ENCODE measurements at places on chromosomes 5 and 9.

DNA sequence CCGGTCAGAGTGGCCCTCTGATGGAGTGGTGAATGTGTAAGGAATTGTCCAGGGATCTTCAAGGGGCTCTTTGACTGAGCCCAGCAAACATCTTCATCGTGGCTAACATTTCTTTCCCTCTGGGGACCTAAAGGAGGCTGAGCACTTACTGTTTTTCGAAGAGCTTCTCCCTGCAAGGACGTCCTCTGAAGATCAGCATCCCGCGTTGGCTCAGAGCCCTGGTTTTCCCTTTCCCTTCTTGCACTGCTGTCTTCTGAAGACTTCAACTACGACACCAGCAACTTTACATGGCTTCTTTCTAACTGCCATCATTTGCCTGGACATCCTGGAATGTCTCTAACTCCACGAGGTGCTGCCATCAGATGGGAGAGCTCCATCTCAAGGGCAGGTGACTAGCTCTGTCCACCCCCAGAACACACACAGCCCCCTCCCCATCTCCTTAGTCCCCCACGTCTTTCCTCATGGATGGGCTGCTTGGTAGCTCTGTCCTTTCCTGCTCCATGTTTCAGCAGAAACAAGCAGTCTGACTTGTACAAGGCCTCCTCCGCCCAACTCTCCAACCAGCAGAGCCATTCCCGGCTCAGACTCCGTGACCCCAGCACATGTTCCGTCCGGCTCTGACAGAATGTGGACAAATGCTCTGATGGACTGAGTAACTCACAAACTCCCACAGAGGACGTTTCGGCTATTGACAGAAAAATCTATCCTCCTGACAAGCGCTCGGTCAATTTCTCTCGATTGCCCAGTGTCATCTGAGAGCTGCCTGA, 17.1 kb downstream of the SHB start:
- DNase-seq: no peak

- DNase-seq: peak; percentile 50
Measured at GRCh38 chr5:143355710-143356109, 47.8 kb downstream of the NR3C1 start.

- no peak for DNase-seq
Measured at GRCh38 chr5:59685793-59686192, 207.7 kb downstream of the PDE4D start.

- DNase-seq: no peak
Measured at GRCh38 chr9:13786131-13786530, 506.6 kb upstream of the MPDZ start.

GRCh38 chr9:3879315-3879714, 353.5 kb upstream of the RFX3 start:
- no peak for DNase-seq

DNA sequence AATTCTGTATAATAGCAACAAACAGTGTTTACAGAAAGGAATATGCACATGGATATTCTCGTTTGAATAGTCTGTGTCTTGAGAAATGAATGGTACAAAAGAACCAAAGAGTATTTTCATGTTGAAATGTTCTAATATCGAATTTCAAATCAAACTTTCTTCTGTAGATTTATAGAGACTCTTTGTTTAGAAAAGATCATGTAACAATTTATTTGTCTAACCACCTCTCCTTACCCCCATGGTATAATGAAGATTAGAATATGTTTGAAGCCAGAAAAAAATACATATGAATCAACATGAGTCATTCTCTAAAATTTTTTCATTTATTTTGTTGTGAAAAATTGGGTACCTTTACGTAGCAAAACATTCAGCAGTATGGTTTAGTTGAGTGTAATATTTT, 285.6 kb downstream of the PRR16 start:
- DNase-seq: no peak

GRCh38 chr9:114897196-114897595, 33.2 kb downstream of the TNFSF8 start:
- DNase-seq: no peak

DNA sequence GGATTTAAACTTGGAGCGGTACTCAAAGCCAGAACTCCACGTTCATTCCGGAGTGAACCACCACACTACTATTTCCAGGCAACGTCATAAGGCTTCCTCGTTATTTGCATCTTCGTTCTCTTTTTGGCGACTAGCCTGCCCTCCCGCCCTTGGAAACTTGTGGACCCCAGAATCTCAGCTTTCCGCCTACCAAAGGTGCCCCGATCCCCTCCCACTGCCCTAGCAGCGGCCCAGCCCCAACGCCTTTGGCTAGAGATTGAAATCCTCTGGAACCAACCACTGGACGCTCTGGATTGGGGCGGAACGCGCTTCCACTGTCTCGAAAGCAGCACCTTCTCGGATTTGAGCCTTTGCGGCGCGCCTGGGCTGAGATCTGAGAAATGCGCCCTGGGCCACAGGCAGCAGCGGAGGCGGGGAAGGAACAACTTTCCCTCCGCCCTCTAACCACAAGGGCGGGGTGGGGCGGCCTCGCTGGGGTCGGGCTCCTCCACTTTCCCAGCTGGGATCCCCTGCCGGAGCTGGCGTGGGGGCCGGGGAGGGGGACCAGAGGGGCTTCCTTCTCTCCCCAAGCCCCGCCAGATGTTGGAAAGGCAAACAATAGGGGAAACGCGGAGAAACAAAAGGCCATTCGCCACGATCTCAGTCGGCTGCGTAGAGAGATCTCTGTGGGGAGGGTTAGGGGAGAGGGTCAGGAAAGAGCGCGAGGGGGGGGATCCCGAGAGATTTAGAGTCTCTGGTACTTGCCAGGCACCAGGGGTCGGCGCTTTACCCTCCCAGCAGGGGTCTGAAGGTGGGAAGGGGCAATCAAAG, 1.3 kb downstream of the MOB3B start:
- peak; percentile 92 for DNase-seq

DNA sequence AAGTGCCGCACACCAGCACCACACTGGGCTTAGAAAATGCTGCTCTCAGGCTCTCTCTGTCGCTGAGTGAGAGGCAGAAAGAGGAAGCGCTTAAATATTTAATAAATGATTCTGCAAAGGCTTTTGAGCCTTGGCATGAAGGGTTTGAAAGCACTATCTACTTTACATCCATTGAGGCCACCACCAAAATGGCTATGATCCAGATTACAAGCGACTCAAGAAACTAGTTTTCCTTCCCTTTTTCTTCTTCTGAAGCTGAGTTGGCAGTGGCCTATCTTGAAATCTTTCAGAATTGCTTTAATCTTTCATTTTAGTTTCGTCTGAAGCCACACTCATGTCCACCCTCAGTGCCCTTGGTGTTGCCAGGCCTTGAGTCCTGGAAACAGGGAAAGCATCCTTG, 59.5 kb downstream of the EBF1 start:
- no peak for DNase-seq

GRCh38 chr5:130836729-130837649, 328.1 kb downstream of the HINT1 start:
- DNase-seq: no peak

DNA sequence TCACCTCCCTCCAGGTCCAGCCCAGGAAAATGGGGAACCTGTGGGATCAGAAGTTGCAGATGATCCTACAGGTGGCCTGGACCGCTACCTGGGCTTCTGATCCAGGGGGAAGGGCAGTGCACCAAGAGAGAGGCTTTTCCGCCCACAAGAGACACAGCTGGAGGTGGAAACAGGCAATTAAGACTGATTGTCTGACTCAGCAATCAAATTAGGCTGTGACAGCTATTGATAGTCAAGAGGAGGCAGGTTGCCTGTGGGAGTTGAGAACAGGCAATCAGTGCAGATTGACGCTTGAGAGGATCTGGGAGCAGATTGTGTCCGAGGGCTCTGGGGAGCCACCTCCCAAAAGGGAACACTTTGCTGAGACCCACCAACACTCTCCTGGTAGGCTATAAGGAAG, 71.1 kb upstream of the SLC44A1 start:
- no peak for DNase-seq

- no peak for DNase-seq
Measured at GRCh38 chr5:145470396-145470979, 364.7 kb downstream of the PRELID2 start.

DNA sequence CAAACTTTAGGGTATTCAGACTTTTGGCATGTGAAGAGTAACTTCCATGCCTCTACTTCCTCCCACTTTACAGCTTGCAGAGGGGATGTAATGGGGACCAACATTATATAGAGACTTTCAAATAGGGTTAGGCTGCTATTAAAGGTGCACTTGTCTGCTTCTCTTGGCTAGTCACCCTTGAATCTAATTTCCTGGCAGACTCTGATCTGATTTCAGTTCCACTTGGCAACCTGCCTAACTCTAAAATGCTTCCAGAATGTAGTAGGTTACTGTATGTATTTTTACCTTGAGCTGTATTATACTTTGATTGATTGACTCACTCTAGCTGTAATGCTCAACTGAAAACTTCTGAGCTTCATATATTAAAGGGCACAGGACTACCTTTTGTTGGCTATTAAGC, 693.4 kb downstream of the KCTD16 start:
- DNase-seq: no peak

DNA sequence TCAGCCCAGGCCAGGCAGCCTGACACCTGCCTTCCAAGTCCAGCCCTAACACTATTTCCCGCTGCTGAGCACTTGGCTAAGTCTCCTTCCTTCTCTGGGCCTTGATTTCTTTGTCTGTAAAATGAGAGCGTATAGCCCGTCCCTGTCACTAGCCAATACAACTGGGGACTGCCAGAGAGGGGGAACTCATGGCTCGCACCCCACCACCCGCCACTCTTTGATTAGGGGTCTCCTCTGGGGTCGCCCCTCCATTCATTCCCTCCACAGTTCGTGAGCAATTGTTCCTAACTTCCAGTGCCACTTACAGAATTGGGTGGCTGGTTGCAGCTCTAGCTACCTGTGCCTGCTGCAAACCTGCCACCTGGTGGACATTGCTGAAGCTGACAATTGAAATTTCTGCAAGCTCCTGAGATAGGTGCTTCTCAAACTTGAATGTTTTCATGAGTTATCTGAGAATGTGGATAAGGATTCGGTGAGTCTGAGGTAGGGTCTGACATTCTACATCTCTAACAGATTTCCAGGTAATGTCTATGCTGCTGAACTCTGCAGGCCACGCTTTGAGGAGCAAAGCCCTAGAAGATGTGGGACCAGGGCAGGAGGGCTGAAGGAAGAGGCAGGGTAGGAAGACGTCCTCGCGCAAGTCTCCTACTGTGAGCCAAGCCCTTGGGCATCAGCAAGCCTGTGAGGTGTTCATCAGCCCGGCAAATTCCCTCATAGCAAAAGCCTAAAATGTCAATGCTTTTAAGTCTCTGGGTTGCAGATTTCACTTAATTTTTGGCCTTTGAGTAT, 13.3 kb upstream of the RECK start:
- peak; percentile 81 for DNase-seq

DNA sequence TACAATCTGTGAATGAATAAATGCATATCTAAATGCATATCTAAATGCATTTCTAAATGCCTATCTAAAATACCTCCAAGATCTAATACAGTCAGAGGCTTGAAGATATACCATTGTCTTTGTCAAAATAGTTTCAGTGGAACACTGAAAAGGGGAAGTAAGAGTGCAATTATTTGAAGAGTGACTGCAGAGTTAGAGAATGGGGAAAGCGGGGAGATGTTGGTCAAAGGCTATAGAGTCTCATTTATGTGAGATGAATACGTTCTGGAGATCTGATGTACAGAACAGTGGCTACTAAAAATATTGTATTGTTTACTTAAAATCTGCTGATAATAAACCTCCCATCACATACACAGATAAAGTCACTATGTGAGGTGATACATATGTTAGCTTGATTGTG, 1126.2 kb upstream of the CDH9 start:
- no peak for DNase-seq

DNA sequence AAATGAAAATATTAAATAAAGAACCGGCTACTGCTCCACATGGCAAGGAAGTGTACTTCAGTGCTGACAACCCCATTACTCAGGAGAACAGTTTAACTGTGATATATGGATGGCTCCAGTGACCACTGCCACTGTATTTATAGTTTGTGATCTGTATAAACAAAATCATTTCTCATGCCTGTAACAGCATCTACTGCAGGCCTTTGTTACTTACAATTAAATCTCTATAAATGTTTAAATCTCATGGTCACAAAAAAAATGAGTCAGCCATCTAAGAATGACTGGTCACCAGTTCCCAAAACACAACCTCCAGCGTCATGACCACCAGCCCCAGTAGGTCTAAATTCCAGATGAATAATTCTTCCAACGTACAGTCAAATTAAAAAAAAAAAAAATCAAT, 24.6 kb downstream of the SERINC5 start:
- no peak for DNase-seq

GRCh38 chr9:104177676-104178075, 83.6 kb downstream of the SMC2 start:
- DNase-seq: no peak

DNA sequence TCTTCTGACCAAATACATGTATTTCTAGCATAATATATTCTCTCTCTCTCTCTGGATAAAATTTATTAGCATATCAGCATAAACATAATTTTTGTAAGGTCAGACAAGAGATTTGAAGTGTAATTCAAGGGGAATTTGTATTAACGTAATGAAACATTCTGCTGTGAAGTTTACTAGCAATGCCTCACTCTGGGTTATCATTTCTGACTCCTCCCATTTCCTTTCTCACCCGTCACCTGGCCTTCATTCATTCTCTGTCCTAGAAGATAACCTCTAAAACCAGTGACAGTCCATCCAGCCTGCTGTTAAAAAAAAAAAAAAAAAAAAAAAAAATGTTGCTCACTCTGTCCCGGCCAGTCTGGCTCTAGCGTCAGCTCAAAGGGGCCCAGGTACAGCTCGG, 27.1 kb downstream of the GRAMD2B start:
- DNase-seq: no peak

DNA sequence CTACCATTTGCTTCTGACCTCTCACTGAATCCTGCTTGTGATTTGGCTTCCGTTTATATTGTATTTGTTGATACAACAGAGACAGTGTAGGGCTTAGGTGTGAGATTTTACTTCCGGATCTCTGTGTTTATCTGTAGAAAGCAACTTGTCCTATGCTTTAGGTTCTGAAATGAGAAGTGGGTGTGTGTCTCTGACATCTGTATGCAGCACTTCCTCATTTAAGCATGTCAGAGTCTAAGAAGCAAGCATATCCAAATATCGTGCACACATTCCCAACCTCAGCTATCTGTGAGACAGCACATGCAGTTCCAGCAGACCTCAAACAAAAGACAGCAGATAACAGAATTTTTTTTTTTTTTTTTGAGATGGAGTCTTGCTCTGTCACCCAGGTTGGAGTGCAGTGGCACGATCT, 16.3 kb downstream of the KLF9 start:
- DNase-seq: no peak

GRCh38 chr9:112331674-112331952, 1.8 kb downstream of the PTBP3 start:
- no peak for DNase-seq

GRCh38 chr9:134037641-134038040, 12.4 kb downstream of the BRD3OS start:
- no peak for DNase-seq

GRCh38 chr9:136341042-136341655, 13.8 kb downstream of the GPSM1 start:
- no peak for DNase-seq

GRCh38 chr9:77019926-77020412, 514 bp downstream of the FOXB2 start:
- DNase-seq: no peak

DNA sequence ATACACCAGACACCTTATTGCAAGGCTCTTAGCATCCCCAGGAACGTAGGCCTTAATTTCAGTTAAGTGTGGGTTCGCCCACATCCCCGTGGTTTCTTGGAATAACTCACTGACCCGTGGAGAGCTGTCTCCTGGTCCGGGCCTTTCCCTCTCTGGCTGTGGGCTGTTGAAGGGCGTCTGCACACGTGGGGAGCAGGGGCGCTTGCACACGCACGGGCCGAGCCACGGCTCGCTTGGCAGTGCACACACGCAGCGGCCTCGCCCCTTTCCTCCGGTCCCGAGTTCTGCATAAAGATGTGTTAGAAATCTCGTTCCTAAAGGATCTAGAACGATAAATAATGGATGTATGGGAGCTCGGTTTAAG, 141.9 kb downstream of the PBX3 start:
- peak; percentile 25 for DNase-seq
